Activated CD4-positive, CD25-positive, alpha-beta regulatory T cell (primary cell): ENCODE measurements at places on chromosomes 13 and 19.

DNA sequence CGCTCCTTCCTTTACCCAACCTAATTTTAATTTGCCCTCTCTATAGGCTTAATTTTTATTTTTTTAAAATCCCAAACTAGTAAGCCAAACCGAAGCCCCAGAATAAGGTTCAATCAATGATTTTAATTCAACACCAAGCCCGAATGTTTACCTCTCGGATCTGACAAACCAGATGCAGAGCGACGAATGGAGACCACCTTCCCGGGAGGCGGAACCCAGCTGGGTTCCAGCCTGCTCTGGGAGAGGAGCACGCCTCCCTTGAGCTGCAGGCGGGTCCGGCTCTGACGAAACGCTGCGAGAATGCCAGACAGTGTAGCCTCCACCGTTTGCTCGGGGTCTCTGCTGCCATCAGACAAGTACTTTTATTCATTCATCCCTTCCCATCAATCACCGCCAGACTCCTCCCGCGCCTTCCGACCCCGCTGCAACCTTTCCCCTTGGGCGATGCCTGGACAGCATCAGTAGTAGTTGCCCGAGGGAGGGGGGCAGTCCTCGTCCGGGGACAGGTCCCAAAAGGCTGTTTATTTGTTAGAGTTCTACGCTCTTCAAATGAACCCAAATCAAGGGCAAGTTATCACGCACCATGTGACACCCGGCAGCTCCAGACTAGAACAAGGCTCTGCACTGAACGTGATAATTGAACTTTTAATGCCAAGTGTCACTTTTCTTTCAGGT is 752 bp upstream of the EDNRB start:
- no peak for DNase-seq

- no peak for DNase-seq
These were observed 1560.2 kb downstream of the EFNB2 start for GRCh38 chr13:104975272-104975671.

GRCh38 chr13:77310161-77310560 is 16.7 kb downstream of the MYCBP2 start:
- DNase-seq, result no peak

- DNase-seq, result no peak
These were observed 1400.7 kb downstream of the PCDH9 start for GRCh38 chr13:65829241-65830008.

GRCh38 chr13:83929157-83929556 is 46.9 kb upstream of the SLITRK1 start:
- no peak for DNase-seq

DNA sequence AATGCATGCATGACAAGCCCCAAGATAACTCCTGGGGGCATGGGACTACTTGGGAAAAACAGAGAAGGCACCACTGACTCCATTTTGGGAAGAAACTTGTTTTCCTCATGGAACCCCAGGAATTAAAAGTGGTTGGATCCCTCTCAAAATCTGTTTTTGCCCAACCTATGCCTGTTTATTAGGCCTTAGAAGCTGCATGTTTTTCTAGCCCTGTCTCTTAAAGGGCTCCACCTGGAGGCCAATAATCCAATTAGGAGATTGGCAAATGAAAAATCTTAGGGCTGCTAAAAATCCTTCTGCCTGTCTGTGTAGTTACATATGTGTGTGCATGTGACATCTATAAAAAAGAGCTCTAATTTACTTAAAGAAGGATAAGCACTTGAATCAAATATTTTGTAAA is 26.9 kb downstream of the MED4 start:
- no peak for DNase-seq

DNA sequence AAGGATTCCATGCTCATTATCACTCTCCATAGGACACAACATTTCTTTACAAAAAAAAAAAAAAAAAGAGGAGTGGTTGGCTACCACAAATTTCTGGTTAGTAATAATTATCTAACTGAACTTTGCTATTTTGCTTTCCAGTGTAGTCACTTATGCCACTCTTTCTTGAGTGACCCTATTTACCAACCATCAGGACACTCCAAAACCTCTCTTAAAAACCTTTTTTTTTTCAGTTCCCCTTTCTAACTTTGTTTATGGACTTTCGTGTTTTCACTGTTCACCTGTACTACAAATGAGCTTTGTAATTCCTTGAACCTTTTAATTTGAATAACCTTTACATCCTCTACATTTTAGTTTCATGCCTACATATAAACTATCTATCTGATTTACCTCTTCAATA is 686.5 kb upstream of the PCDH9 start:
- DNase-seq, result no peak

DNA sequence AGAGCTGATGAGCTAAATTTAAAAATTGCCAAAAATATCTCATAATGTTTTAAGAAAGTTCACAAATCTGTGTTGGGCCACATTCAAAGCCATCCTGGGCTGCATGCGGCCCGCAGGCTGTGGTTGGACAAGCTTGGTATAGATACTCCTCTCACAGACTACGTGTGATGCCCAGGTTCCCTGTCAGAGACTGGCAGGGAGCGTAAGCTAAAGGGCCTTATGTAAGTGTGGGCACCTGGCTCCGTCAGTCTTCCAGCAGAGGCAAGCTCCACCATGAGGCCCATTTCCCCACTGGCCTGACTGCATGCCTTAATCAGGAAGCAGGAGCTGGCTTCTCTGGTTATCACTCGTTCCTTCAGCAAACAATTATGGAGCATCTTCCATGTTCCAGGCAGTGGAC is 200.2 kb downstream of the FOXO1 start:
- DNase-seq, result no peak

DNA sequence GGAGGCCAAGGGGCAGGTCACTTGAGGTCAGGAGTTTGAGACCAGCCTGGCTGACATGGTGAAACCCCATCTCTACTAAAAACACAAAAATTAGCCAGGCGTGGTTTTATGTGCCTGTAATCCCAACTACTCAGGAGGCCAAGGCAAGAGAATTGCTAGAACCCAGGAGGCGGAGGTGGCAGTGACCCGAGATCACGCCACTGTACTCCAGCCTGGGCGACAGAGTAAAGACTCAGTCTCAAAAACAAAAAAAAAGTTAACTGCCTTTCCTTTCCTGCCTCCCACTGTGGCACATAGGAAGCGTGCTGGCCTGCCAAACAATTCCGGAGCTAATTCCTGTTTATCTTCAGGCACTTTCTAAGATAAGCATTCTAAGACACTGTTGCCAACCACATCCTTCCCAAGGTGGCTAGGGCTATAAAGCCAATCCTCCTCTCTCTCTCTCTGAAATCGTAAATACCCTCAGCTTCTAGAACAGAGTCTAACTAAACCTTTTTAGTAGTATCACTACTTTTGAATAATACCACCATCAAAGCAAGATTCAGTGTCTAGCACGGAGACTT is 21.6 kb downstream of the SLC25A30 start:
- no peak for DNase-seq

DNA sequence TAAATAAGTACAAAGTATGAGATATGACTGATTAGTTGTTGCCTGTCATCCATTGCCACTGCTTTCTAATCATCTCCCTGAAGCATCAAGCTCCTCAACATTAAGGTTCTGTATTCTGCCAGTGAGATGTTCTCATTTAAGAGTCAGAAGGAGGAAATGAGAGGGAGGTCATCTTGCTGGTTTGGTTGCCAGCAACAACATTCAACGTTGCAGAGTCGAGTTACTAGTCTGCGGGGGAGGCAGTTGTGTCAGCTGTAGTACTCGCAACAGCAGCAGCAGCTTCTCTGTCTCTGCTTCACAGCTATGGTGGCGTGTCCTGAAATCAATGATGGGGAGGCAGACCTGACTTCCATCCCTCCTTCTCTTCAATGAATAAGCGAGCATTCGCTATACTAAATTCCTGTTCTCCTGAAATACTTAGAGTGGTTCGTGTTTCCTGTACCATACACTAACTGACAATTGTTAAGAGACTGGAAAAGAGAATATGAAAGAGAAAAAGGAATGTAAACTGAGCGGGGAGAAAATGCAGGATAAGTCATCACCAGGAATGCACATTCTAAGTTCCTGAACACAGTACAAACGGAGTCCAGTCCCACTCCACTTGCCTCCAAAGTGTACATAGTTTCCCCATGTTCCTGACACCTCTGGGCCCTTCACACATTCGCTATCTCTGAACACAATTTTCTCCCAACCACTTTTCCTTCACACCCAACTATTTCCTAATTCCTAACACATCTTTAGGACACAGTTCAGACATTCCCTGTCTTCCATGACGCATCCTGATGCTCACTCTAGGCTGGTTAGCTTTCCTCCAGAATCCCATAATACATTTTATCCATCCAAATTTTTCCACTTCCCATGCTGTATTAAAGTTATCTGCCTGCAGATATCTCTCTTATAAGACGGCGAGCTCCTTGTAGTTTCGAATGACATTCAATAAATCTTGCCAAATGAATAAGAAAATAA is 263.0 kb downstream of the KLF12 start:
- DNase-seq, result no peak

DNA sequence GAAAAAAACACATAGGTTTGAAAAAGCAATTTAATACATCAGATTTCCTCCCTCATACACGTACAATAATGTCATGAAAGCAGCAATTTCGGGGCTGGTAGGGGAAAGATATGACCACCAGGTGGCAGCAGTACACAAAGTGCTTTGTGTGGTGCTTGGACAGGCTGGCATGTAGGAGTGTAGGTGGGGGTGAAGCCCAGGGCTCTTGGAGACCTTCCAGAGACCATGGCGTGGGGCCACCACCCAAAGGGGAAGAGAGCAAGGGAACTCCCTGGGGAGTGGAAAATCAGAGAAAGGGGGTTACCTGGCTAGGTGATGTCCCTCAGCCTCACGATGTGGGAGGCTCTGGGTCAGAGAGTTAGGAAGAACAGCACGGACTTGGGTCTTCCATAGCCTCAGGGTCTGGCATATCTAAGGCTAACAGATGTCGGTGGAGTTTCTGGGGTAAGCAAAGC is 11.8 kb upstream of the CCNA1 start:
- peak; percentile 8 for DNase-seq

GRCh38 chr13:33261387-33262061 is 24.0 kb downstream of the STARD13 start:
- DNase-seq, result no peak

- DNase-seq, result no peak
These were observed 6.9 kb upstream of the OVOL3 start for GRCh38 chr19:36103842-36104552.

DNA sequence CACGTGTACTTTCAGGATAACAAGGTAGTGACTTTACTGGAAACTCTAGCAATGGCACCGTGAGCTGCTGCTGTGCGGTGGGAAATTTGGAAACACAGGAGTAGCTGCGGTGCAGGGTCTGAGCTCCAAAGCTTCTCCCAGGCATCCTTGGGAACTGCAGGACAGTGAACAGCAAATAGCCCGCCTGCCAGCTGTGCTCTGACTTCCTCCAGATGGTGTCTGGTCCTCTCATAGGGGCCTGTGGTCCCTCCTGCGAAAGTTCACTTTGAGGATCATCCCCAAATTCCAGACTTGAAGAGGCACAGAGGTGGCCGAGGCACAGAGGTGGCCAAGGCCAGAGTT is 287.3 kb upstream of the MAB21L1 start:
- no peak for DNase-seq

DNA sequence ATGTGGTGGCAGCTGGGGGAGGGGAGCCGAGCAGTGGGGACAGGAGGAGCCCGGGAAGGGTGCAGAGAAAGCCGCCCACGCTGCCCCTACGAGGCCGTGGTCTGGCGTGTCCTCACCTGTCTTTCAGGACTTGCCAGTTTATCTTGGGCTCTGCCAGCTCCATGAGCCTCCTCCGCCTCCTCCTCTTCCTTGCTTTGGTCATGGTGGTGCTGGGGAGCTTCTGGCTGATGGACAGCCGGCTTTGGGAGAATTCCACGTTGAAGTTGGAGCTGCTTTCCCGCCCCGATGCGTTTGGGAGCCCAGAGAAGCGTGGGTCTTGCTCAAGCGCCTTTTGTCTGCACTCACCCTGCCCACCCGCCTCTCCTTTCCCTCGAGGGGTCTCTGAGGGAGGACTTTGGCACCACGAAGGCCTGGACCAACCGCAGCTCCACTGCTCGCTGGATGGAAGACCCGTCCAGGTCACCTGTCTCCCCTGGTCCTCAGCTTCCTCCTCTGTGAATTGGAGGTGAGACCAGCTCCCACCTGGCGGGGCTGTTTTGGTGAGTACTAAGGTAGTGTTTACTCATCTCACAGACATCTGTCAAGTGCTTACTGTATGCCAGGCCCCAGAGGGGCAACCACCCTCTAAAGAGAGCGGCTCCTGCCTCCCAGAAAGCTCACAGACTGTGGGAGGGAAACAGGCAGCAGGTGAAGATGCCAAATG is 29.7 kb upstream of the MIER2 start:
- DNase-seq, result no peak

DNA sequence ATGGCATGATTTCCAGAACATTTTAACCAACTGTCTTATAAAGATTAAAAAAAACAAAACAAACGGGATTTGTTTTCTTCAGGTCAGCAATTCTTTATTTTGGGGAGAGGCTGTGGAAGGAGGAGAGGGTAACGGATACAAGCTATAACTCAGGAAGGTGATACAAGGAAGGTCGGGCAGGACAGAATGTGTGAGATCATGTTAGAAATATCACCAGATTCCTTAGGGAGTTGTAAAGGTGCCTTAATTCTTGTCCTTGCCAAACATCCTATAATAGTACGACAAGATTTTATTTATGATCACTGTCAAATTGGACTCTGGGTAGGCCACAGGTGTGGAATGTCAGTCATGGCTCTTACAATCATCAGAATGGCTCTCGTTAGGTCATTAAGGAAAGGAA is 503.1 kb downstream of the DIAPH3 start:
- DNase-seq, result no peak

DNA sequence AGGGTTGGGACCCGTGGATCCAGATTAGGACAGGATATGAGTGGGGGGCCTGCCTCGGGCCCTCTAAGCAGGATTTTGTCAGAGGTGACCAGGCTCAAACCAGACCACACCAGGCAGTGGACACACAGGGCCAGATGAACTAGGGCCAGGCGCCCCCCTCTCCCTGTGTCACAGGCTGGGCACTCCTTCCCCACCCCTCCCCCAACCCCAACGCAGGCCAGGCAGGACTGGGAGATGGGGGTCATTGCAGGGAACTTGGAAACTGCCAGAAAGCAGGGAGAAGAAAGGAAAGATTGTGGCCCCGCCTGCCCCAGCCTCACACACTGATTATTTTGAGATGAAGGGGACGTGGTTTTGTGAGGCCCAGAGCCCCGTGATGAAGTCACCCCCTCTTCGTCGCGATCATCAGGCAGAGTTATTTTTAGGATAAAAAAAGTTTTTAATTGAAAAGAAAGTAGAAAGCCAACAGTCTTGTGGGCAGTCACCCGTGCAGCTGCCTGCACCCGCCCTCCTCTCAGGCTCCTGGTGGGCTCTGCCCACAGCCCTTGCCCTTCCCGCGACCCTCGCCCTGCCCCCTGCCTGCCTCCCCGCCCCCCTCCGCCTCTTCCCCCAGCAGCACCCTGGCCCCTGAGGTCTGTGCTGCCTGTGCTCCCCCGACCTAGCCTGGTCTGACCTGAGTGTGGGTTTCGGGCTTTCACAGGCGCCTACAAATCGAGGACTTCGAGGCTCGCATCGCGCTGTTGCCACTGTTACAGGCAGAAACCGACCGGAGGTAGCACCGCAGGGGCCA is 1.9 kb upstream of the YJEFN3 start:
- no peak for DNase-seq

GRCh38 chr19:39327363-39328045 is 6.8 kb upstream of the LRFN1 start:
- DNase-seq, result no peak
